ENCODE measurements at places on chromosomes 16 and 17. TPM values are rescaled to one million over a fixed set of nuclear protein-coding genes. Genes with fewer than 3 reads are reported as not detected.
A peak's percentile ranks its signal among the peaks of the same experiment; 100 is the strongest.

DNA sequence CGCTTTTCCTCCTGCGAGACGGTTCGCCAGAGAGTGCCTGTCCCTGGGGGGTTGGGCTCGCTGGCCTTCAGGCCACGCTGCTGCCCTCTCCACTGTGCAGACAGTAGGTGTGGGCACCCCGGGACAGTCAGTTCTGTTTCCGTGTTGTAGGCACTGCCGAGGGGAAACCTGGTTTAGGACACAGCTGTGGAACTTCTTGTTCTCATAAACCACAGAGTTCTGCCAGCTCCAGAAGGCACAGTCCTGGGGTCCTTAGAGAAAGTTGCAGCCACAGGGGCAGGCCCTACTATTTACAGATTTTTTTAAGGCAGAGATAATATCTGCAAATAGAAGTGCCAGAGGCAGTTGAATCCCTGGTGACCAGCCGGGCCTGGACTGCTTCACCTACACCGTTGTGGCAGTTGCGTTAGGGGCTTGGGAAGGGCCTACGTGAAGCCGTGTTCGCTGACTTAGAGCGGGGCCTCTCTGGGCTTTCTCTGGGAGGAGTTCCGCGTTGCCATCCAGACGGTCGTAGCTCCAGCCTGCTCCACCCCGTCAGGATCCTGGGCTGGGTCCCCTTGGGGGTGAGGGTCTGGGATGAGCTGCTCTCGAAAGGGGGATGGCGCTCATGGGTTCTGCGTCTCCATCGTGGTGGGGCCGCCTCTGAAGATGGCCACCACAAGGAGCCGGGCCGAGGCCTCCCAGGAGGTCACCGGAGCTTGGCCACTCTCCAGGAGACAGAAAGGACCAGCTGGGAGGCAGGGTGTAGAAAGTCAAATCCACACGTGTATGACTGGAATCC is 126.3 kb downstream of the BANP start:
- peak; percentile 34 for DNase-seq

The WFDC1 gene
- total RNA-seq, result 1.9 TPM

DNA sequence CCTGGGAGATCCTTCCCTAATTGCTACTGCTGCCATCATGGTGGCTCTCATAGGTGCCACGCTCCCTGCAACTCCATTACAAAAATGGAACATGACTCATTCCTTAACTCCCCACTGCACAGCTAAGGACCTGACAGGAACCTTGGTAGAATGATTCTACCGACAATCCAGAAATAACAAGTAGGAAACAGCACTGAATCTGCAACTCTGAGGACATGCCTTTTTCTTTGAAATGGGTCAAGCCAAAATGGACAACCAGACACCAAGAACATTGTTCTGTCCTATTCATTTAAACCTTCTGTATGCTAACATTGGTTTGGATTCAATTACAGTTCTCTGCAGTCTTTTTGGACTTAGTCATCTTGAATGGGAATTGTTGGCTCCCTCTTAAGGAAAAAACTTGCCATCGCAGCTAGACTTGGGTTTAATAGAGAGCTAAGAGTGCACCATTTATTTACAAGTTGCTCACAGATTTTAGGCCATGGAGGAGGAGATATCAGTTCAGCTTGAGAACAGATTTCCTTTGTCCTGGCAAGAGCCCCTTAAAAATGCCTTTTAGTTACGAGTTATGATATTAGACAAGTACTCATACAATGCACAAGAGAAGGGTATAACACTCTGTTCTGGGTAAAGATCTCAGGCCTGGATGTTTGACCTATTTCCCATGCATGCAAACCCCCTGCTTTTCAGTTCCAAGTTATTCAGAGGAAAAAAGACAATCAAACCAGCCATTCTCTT is 20.9 kb upstream of the NSRP1 start:
- DNase-seq, result no peak

DNA sequence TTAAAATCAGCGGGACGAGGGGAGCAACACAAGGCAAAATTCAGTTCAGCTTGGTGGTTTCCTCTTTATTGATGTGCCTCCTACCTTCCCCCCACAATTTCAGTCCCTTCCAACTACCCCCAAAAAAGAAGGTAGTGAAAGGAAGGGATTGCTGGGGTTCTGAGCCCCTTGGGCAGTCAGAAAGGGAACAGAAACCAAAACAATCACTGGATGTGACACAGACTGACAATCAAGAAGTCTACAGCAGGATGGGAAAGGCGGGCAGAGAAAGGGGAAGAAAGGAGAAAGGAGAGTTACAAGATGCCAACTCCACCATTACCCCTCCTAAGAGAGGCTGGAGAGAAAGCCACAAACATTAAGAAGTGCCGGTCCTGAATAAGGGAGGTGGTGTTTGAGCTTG is 1.1 kb upstream of the PHF23 start:
- no peak for DNase-seq

- no peak for DNase-seq
Observed at GRCh38 chr16:1432388-1433262, 1.7 kb downstream of the PERCC1 start.

- peak; percentile 39 for DNase-seq
Observed at GRCh38 chr16:49462362-49462988, 88.9 kb downstream of the C16orf78 start.
